ENCODE measurements at places on chromosomes 5 and 9.
A peak's percentile ranks its signal among the peaks of the same experiment; 100 is the strongest.

DNA sequence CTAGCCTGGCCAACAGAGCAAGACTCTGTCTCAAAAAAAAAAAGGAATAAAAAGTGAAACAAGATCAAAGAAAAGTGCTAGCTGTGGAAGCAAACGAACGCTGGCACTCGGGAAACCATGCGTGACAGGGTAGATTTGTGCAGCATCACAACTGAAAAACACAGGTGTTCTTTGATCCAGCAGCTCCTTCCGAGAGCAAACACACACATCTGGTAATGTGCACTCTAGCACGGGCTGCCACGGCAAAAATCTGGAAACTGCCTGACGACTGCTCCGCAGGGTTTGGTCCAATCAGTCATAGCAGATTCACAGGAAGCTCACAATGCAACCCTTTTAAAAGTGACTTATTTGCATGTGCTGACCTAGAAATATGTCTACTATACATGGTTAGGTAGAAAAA lies 80.0 kb downstream of the SYK start:
- DNase-seq: no peak
- no peaks in the 10 kb centered on the region for H3K4me1 ChIP-seq
- no peaks in the 10 kb centered on the region for H3K27me3 ChIP-seq
- no peak overlapping the region for H3K27ac ChIP-seq
- no peaks in the 10 kb centered on the region for H3K36me3 ChIP-seq

GRCh38 chr9:6006749-6007057 lies 8.7 kb downstream of the RANBP6 start:
- no peaks in the 10 kb centered on the region for H3K27me3 ChIP-seq
- H3K4me1 ChIP-seq: peaks cover 14% of the 10 kb centered on the region
- H3K4me3 ChIP-seq: peak overlapping the region; percentile 87

DNA sequence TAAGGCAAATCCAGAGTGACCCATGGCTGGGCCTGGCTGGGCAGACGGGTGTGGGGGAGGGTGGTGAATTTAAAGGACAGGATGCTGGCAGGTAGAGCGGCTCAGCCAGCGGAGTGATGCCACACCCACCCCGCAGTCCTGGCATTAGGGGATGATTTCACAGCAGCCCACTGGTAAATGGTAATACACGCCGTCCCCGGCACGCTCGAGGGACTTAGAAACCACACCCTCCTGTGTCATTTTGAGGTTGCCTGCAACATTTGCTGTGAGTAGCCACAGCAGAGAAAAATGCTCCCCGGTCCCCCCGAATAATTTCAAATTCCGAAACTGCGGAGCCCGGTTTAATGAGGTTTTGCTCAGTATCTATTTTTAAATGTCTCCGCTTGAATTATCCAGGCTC lies 71.3 kb upstream of the FCN2 start:
- no peak for DNase-seq
- H3K27ac ChIP-seq: no peak overlapping the region
- H3K4me1 ChIP-seq: no peaks in the 10 kb centered on the region
- no peaks in the 10 kb centered on the region for H3K36me3 ChIP-seq

DNA sequence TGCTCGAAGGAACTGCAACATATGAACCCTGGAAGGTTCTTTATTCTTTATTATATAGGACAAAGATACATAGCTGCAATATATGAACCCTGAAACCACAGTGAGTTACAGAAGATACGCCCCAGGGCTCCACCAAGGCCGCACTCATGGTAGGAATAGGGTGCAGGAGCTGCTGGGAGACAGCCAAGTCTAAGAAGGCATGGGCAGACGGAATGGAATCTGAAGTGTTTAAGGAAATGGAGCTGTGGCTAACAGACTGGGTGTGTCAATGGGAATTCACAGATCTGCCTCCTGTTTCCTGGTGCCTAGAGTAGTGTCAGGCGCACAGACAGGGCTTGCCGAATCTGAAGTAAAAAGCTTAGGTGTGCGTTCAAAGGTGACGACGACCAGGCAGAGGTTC lies 286.4 kb downstream of the DENND1A start:
- DNase-seq: no peak
- no peak overlapping the region for H3K27ac ChIP-seq
- H3K4me1 ChIP-seq: peaks cover 7% of the 10 kb centered on the region

DNA sequence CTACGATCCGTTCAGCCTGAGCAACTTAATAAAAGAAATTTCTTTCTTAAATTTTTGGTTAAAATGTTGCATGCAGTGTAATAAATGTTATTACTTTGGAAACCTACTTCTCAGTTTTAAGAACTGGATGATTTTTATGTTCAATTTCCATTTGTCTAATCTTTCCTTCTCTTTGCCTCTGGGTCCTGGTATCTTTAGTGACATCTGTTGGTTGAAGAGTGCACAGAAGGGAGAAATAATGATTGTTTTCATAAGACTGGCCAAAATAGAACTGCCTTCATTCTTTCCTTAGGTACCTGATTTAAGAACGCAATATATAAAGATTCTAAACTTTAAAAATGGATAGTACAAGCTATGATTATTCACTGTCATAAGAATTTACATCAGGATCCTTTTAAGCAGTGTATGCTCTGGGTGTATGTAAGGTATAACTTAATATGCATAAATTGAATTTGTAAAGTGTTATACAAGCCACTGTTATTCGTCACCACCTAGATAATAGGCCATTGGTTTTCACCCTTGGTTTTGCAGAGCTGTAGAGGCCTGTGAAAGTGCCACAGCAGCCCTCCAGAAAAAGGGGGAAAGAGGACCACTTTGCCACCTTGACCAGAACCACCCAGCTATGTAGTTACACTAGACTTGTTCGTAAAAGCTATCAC lies 82.8 kb upstream of the TLX3 start:
- H3K36me3 ChIP-seq: no peaks in the 10 kb centered on the region
- peaks cover 10% of the 10 kb centered on the region for H3K27me3 ChIP-seq
- no peaks in the 10 kb centered on the region for H3K4me1 ChIP-seq

- no peak overlapping the region for H3K4me3 ChIP-seq
- H3K27ac ChIP-seq: no peak overlapping the region
- no peaks in the 10 kb centered on the region for H3K27me3 ChIP-seq
Observed at GRCh38 chr5:32182463-32183063, 8.4 kb upstream of the GOLPH3 start.

GRCh38 chr9:134381272-134381661 lies 55.0 kb downstream of the RXRA start:
- peaks cover 47% of the 10 kb centered on the region for H3K4me1 ChIP-seq
- no peak overlapping the region for H3K4me3 ChIP-seq
- H3K27ac ChIP-seq: no peak overlapping the region
- no peaks in the 10 kb centered on the region for H3K36me3 ChIP-seq
- H3K27me3 ChIP-seq: no peaks in the 10 kb centered on the region
- no peak for DNase-seq

DNA sequence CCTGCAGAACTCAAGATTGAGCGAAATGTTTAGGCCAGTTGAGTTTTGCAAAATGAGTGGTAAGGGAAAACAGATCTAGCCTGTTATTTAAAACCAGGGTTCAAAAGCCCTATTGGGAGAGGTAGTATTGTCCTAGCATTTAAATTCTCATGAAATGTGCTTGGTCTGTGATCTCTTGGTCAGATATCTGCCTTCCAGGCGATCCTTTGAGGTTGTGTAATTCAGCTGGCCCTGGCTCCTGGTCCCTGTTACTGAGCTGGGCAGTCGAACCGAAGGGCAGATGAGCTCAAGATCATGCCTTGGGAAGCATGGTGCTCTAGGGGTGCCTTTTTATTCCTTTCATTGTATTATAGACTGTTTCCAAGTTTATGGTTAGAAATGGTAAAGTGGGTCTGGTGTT lies 14.4 kb downstream of the SAP30L start:
- DNase-seq: no peak
- H3K36me3 ChIP-seq: peaks cover 50% of the 10 kb centered on the region
- no peak overlapping the region for H3K4me3 ChIP-seq
- no peak overlapping the region for H3K27ac ChIP-seq
- no peaks in the 10 kb centered on the region for H3K4me1 ChIP-seq

- no peak for DNase-seq
- H3K4me3 ChIP-seq: no peak overlapping the region
- H3K36me3 ChIP-seq: no peaks in the 10 kb centered on the region
- no peaks in the 10 kb centered on the region for H3K27me3 ChIP-seq
Observed at GRCh38 chr5:169426784-169427183, 125.8 kb upstream of the SLIT3 start.

DNA sequence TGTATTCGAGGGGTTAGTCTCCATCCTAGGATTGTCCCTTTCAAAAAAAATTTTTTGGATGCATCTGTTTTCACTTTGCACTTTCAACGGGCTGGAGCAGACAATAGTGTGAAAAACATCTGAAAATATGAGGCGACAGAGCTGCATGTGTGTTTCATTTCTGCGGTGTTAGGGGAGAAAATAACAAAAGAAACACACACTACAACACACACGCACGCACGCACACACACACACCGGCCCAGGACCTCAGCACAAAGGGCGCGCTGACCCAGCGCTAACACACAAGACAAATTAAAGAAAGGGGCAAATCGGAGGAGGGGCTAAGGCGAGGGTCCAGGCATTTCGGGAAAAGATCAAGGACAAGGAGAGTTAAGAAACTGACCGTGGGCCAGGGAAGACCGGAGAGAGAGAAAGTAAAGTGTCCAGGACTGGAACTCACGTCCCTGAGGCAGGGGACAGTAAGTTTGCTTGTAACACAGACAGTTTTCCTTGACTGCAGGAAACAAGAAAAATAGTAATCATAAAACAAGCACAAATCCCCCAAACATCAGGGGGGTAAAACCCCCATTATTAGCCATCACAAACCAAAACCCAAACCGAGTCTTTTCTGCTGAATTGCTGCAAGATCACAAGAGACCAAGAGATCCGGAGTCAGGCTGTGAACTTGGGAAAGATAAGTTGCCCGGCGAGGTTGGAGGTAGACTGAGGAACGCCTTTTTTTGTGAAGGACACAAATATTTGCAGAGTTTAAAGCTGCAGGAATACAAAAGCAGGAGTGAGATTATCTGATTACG lies 302.1 kb downstream of the PARP8 start:
- H3K27me3 ChIP-seq: peaks cover 84% of the 10 kb centered on the region
- DNase-seq: no peak
- no peak overlapping the region for H3K27ac ChIP-seq

GRCh38 chr9:23702311-23702922 lies 123.6 kb downstream of the ELAVL2 start:
- H3K4me1 ChIP-seq: no peaks in the 10 kb centered on the region
- no peak overlapping the region for H3K27ac ChIP-seq
- H3K36me3 ChIP-seq: no peaks in the 10 kb centered on the region
- no peak overlapping the region for H3K4me3 ChIP-seq

DNA sequence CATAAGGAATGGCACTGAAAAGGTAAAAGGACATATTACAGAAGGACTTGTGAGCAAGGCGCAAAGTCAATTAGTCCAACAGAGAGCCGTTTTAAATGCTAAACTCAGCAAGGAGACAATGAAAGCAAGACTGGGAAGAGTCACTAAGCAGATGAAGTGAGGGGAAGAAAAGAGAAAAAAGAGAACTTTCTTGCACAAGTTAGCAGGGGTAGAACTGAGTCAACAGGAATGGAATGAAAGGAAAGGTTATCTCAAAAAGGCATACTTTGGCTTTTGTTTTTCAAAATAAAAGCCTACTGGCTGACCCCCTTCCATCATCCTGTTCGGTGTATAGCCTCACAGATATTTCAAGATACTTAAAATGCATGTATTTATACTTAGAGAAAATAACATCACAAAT lies 75.0 kb downstream of the NR6A1 start:
- H3K36me3 ChIP-seq: no peaks in the 10 kb centered on the region
- H3K27ac ChIP-seq: no peak overlapping the region
- H3K27me3 ChIP-seq: no peaks in the 10 kb centered on the region
- no peaks in the 10 kb centered on the region for H3K4me1 ChIP-seq

GRCh38 chr9:127970401-127971313 lies 10.1 kb downstream of the EEIG1 start:
- H3K27me3 ChIP-seq: no peaks in the 10 kb centered on the region
- H3K27ac ChIP-seq: peak overlapping the region; percentile 96
- H3K4me1 ChIP-seq: peaks cover 100% of the 10 kb centered on the region

DNA sequence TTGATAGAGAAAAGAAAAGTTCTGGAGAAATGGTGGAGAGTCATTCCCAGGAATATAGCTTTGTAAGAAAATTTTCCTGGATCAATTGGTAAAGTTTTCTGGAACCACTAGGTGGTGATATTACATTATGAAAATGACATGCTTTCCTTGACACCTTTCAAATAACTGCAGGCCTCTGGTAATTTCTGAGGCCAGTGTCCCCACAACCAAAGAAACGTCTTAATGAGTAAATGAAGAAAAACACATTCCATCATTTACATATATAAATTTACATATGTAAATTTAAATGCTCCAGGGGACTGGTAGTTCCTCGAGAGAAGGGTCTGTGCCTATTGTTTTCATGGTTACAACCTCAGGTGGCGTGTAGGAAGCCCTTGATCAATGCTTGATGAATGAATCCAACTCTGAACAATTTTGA lies 17.2 kb upstream of the RGS3 start:
- H3K4me1 ChIP-seq: no peaks in the 10 kb centered on the region
- no peak overlapping the region for H3K4me3 ChIP-seq
- no peaks in the 10 kb centered on the region for H3K27me3 ChIP-seq

DNA sequence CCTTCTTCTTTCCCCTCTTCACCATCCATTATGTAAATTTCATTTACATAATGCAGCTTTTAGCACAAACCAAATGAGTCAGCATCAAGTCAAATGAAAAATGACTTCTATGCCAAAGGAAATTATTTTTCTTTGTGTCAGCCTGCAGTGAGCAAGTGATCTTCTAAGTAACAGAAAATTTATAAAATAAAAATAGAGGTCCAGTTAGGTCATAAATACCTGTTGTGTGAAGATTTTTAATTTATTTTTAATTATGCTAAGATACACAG lies 16.7 kb upstream of the THG1L start:
- no peaks in the 10 kb centered on the region for H3K27me3 ChIP-seq
- no peak overlapping the region for H3K4me3 ChIP-seq
- no peaks in the 10 kb centered on the region for H3K36me3 ChIP-seq

- H3K27me3 ChIP-seq: no peaks in the 10 kb centered on the region
- H3K27ac ChIP-seq: no peak overlapping the region
- DNase-seq: no peak
- no peaks in the 10 kb centered on the region for H3K4me1 ChIP-seq
Observed at GRCh38 chr5:39794513-39795210, 369.9 kb upstream of the DAB2 start.

- no peak for DNase-seq
- H3K27me3 ChIP-seq: no peaks in the 10 kb centered on the region
- no peaks in the 10 kb centered on the region for H3K36me3 ChIP-seq
- peaks cover 7% of the 10 kb centered on the region for H3K4me1 ChIP-seq
Observed at GRCh38 chr5:98975223-98975622, 46.4 kb upstream of the CHD1 start.

All from CD4-positive, alpha-beta T cell (primary cell).